ENCODE measurements at places on chromosomes 6 and 20.

GRCh38 chr6:124738482-124738881 is 223.8 kb upstream of the RNF217 start:
- DNase-seq, result no peak

DNA sequence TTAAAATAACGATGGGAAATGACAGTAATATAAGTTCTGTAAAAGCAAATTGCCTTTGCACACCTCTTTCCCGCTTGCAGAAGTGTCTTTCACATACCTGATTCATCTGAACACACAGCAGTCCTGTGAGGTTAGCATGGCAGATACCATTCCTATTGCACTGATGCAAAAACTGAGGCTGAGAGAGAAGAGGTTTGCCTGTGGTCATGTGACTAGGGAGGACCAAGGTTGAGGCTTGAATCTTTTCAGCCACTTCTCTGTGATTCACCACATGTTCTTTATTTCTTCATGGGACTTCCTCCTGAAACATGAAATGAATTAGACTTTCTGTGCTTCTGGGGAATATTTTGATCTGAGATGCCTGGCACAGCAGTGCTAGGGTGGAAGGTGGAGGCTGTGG is 92.9 kb downstream of the VEGFA start:
- DNase-seq, result no peak

DNA sequence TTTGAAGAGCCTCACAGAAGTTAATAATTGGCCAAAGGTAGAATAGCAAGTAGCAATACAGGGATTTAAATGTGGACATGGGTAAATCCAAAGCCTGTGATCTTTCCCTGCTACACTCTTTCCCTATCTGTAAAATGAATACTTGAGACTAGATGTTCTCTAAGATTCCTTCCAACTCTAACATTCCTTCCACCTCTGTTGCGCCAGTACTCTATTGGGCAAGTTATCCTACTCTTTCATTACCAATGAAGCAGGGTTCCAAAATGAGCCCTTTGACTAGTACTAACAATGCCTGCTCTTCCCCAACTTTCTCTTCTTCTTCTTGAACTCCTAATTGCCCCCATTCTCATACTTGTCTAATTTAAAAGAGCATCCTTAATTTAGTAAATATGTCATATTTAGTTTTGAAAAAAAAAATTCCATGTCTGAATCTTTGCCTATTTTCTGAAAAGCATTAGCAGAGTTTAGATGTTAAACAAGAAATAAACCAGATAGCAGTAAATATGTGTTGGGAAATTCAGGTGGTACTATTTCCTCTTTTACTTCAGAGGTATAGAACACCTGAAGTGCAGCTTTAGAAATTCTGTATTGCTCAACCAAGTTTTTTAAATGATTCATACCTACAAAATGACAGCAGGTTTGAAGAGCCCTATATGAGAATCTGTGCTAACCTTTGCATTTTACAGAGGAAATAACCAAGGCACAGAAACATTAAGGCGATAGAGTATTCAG is 35.1 kb upstream of the RSPO3 start:
- no peak for DNase-seq

GRCh38 chr20:33070111-33071053 is 9.1 kb upstream of the BPIFB4 start:
- DNase-seq, result no peak

- DNase-seq, result no peak
Measured at GRCh38 chr6:158897236-158897635, 78.1 kb upstream of the EZR start.

DNA sequence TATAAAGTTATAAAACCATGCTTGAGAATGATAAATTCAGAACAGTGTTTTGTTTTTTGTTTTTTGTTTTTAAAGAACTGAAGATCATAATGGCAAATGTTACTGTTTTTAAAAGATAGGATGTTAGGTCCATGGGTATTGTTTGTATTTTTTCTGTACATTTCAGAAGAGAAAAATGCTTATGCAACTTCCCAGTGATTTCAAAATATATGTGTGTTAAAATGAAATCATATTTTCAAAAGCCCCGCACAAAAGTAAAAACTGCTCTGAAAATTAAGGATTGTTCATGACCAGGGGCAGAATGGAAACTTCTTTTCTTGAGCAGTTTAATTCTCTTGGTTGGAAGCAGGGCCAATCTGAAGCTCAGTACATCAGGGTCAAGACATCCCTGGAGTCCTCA is 109.2 kb upstream of the SIRPG start:
- no peak for DNase-seq

Data from CD4-positive, alpha-beta T cell treated with Interleukin-1 beta for 1 hour (primary cell).